ENCODE measurements at places on chromosomes 7 and 10. TPM values are rescaled to one million over a fixed set of nuclear protein-coding genes. Genes with fewer than 3 reads are reported as not detected.

DNA sequence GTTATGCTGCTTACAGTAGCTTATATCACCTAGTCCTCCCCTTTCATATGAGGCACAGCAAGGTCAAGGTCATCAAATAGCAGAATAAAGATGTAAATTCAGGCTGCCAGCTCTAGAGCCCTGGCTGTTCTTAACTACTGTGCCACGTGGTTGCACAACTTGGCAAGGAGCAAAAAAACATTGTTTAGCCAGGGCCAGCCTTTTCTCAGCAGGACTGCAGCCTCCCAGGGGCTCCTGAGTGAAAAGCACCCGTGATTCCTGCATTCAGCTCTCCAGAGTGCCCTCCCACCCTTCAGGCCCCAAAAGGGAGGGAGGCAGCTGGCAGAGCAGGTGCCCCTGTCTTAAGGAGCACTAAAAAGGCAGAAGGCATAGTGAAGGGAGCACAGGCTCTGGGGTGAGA, 31.8 kb upstream of the TM9SF3 start:
- peak; percentile 71 for DNase-seq

DNA sequence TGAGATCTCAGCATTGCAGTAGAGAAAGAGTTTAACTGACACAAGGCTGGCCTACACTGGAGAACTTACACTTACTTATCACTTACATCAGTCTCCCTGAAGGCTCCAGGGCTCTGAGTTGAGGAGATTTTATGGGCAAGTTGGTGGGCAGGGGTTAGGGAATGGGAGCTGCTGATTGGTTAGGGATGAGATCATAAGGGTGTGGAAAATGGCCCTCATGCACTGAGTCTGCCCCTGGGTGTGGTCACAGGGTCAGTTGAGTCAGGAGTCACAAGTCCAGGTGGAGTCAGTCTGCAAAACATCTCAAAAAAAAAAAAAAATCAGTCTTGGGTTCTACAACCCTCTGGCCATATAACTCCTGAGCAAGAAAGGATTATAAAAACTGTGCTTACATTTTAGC, 60.5 kb downstream of the PPP1R17 start:
- no peak for DNase-seq

DNA sequence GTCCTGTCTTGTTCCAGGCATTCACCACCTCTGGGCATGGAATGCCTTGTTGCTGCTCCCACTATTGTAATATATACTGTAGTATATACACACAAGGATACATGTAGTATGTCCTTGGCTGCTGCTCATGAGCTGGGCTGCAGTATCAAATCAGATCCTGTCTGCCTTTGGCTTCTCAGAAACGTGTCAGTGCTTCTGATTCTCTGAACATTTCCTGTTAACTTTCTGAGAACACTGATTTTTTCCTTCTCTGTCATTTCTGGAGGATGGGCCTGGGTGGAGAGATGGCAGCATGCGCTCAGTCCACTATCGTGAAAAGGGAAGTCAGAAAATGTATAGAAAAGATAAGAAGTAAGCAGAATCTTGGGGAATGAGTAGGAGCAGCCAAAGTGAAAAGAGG, 12.2 kb downstream of the SFTPA2 start:
- DNase-seq: no peak

H2BK1 gene
- total RNA-seq: not detected

DNA sequence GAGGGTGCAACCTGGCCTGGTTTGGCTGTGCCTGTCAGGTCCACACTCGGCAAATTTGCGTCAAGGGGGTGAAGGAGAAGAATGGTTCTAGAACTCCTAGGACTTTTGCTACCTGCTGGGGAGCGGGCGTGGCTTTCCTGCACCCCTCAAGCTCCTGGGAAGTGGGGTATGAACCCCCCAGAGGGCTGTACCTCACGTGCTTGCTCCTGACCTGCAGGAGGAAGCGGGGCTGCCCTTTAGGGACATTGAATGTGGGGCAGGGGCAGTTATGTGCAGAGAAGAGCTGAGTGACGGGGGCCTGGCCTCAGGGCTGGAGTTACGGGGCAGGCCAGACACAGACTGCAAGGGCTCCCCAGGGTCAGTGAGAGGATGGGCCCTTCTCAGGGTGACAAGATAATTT, 61.4 kb upstream of the GNA12 start:
- DNase-seq: no peak

DNA sequence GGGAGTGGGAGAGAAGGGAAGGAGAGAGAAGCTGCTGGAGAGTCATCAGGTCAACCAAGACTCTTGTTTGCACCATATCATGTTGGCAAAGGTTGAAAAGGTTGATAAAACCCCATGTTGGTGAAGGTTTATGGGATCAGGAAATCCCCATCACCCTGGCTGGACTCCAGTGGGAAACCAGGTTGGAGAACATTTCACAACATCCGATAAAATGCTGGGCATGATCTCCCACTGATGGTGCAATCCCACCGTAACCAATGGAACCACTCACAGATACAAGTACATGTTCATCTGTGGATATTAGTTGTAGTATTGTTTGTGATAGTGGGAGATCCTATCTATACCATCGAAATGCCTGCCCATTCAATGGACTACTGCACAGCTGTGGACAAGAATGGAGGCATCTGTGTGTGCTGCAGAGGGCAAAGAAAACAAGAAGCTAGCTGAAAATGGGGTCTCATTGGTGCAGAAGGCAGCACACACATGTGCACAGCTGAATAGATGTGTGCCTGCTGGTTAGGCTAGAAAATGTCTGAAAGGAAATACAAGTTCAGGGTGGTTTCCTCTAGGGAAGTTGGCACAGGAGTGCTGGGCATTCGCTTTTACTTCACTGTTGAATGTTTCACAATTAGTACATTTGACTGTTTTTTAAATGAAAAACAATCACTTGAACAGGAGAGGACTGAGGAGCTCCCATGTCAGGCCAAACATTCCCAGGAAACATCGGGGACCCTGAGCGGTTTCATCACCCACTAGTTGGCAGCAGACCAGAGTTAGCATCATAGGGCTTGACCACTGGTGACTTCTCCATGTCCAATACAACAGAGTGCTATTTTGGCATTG, 80.4 kb upstream of the MGMT start:
- DNase-seq: no peak

- no peak for DNase-seq
These were observed 369.1 kb downstream of the PLXNA4 start for GRCh38 chr7:132207211-132207610.

- DNase-seq: no peak
These were observed 21.0 kb downstream of the GNA12 start for GRCh38 chr7:2823130-2823529.

- no peak for DNase-seq
These were observed 597.6 kb downstream of the PARD3 start for GRCh38 chr10:34217524-34217923.

GPNMB gene
- total RNA-seq: 65.4 TPM

KCP gene
- total RNA-seq: not detected

LRRC4 gene
- total RNA-seq: not detected

- no peak for DNase-seq
These were observed 766.7 kb upstream of the GHITM start for GRCh38 chr10:83372646-83373045.

ADRB1 gene
- not detected for total RNA-seq
